PC-9 (cell line): ENCODE measurements at places on chromosomes 13 and 19. TPM values are rescaled to one million over a fixed set of nuclear protein-coding genes. Genes with fewer than 3 reads are reported as not detected.
A peak's percentile ranks its signal among the peaks of the same experiment; 100 is the strongest.

DNA sequence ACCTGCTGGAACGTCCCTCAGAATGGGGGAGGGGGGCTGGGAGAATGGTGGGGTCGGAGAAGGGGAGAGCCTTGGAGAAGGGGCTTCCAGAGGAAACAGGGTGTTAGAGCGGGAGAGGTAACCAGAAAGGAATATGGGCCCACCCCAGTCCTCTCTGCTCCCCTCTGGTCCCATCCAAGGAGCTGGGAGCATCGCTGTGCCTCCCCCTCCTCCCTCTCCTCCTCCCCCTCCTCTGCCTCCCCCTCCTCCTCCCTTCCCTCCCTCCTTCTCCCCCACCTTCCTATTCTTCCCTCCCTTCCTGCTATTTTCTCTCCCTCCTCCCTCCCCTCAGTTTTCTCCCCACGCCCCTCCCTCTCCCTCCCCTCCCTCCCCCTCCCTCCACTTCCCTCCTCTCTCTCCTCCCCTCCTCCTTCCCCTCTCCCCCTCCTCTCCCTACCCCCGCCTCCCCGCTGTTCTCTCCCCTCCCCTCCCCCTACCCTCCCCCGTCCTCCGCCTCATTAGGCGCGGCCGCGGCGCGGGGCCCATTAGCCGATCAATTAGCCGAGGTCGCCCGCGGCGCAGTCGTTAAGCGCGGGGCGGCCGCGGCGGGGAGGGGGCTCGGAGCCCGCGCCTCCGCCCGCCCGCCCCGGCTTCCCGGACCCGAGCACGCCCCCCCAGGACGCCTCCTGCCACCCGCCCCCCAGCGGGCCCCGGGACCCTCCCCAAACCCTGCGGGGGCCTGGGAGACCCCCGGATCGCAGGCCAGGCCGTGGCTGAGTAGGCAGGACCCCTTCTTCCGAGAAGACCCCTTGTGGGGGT is 15.4 kb downstream of the TLE5 start:
- no peak for DNase-seq

Gene CABP5
- not detected in 2 replicates for total RNA-seq

DNA sequence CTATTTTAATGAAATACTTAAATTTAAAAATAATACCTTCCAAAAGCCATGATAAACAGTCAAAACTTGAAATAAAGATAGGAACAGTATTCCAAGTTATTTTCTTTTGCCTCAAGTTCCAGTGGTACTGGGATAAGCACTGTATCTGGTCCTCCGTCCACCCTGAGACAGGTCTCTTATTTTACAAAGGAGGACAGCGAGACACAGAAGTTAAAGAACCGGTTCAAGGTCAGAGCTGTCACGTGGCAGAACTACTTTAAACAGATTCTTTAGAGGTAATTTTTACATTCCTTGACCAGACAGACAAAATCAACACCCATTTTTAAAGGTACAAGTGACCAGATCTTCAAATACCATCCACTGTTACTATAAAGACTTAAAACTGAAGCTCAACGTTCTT is 10.4 kb upstream of the DOCK9 start:
- no peak for DNase-seq

- DNase-seq, result peak; percentile 94
These were observed 12.9 kb downstream of the SPC24 start for GRCh38 chr19:11142528-11143171.
